ENCODE measurements at places on chromosomes 7 and 10.

- no peak for DNase-seq
Observed at GRCh38 chr10:132332433-132332754, 401 bp downstream of the LRRC27 start.

GRCh38 chr7:143418681-143419458, 10.2 kb upstream of the EPHA1 start:
- no peak for DNase-seq

DNA sequence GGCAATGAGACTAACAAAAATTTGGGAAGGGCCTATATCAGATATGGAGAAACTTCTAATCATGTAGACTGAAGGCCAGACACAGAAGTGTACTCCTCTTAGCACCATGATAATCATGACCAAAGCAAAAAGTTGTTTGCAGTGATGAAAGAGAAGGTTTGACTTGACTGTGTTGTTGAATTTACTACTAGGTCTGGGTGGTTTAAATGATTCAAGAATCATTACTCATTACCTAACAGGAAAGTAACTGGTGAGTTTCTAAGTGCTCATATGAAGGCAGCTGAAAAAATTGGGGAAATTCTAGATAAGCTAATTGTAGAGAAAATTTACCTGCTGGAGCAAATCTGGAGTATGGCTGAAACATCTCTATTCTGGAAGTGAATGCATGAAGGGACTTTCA, 451.5 kb upstream of the SORCS1 start:
- DNase-seq: no peak

GRCh38 chr10:122116331-122116730, 127.4 kb downstream of the TACC2 start:
- DNase-seq: no peak

DNA sequence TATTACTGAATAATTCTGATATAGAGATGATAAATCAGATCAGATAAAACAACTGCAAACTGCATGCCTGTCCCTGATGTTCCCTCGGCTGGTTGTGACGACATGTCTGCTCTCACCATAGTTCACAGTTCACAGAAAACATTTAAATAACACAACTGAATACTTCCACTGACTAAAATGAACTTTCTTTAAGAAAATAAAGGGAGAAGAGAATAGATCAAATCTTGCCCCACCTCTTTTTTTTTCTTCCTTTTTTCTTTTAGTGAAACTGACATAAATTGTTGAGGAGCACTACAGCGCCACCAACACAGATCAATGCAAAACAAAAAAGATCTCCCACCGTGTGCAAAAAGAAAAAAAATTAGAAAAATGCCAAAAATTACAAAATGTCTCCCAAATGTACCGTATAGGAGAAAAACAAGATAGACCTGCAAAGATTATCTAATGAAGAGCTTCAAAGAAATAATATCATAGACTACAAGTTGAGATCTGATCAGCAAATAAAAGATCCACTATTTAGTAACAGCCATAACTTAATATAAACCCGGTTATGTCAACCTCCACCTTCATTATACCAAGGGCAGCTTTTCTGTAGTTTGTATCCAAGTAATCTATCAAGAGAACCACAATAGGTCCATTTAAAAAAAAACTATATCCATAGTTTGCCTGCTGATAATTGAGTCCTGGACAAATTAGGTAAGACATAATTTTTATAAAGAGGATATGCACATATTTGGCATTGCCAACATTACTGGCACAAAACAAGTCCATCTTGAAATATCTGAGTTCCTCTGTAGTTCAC, 30.7 kb upstream of the EPC1 start:
- DNase-seq: peak; percentile 37

DNA sequence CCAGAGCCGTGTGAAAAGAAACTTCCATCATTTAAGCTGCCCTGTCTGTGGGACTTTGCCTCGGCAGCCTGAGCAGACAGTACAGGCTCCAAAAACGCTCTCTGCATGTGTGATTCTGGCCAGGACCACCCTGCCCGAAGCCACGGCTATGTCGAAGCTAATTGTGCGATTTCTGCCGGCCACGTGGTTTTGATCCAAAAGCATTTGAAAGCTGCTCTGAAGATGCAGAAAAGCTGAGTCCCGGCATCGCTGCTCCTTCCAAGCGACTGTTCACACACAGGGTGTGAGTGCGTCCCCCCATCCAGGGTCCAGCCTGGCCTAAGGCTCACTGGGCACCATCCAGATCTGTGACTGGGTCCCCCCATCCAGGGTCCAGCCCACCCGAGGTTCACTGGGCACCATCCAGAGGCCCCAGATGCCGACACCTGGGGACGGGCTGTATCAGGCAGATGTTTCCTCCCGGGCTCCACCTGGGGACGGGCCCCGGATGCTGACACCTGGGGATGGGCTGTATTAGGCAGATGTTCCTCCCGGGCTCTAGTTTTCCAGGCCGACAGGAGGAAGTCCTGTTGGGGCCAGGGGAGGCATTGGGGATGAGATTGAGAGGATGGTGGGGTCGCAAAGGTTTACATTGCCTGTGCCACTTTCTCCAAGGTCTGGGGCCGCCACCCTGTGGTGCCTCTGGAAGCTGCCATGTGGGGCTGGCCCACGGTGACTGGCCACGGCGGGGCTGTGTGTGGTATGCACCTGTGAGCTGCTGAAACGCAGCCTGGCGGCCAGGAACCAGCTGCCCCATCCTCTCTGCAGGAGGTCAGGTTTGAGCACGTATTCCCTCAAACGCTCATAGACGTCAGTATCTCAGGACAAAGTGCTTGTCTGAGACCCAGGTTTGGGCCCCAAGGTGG, 527.4 kb downstream of the DNAJB6 start:
- no peak for DNase-seq

DNA sequence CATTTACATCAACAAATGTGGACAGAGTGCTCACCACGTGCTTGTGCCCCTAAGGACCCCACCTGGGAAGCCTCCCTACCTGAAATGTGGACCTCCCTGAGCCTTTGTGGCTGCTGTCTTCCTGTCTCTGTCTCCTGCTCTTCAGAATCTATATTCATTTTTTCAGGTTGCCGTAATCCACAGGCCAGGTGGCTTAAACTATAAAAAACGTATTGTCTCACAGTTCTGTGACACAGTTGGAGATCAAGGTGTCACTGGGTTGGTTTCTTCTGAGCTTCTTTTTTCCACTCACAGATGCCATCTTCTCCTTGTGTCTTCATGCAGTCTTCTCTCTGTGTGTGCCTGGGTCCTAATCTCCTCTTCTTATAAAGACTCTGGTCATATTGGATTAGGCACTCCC, 5.6 kb upstream of the VSTM4 start:
- no peak for DNase-seq

DNA sequence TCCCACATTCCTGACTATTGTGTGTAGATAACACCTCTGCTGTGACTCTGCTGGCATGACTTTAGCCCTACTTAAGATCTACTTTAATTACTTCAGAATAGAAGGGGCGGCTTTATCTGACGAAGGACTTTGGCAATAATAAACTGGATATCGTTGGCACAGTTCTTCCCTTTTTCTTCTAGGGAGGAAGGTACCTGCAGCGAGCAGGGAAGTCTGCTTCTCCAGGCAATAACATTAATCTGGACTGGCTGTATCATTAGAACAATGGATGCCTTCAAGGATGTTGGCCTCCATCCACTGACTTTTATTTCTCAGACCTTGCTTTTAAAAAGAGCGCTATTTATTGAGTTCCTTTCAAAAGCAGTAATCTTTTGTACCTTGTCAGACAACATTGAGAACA, 172.6 kb upstream of the THSD7A start:
- DNase-seq: no peak

DNA sequence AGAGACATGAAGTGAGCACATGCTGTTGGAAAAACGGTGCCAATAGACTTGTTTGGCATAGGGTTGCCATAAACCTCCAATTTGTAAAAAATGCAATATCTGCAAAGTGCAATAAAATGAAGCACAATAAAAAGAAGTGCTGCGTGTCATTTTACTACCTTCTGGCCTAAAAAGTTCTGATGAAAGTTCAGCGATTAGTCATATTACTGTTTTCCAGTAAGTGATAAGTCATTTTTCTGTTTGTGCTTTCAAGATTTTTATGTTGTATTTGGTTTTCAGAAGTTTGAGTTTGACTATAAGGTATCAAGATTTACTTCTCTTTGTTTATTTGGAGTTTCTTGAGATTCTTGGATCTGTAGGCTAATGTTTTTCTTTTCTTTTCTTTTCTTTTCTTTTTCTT, 16.8 kb downstream of the AOAH start:
- DNase-seq: no peak

GRCh38 chr7:46208635-46209525, 287.8 kb upstream of the IGFBP3 start:
- no peak for DNase-seq

DNA sequence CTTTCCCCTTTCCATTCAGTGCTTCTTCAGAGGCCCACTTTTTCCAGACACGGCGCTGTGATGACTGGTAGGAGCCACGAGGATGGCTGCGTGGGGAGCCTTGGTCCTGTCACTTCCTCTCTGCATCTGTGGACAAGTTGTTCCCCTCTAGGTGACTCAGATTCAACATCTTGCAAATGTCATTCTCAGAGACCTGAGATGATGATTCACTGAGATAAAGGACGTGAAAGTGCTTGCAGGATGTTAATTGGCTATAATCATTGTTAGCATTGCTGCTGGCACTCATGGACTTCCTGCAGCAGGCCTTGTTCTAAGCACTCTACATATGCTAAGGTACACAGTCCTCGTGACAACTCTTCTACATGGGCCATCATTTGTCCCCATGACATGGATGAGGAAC, 489.8 kb upstream of the ZMIZ1 start:
- no peak for DNase-seq

- no peak for DNase-seq
Observed at GRCh38 chr10:29021591-29021990, 267.3 kb upstream of the LYZL1 start.

- no peak for DNase-seq
Observed at GRCh38 chr7:20076835-20077234, 140.3 kb downstream of the MACC1 start.

DNA sequence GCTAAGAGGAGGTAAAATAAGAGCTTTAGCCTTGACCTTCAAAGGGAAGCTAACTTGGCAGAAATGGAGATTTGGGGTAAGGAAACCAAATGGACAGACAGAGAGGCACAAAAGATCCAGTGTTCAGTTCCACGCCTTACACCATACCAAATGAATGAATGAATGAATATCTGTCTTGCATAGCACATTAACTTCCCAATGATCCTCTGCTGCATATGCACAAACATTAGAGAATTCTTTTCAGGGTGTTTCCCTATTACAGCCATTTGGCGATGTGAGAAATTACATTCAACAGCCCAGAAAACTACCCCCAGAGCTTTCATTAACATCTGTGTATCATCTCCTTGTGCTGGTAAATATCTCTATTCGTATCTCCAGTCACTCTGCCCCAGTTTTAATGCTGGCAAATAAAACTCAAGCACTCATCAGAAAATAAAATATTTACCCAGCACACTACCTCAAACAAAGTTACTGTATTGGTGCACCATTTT, 1056.2 kb downstream of the SORCS3 start:
- DNase-seq: no peak

- DNase-seq: no peak
Observed at GRCh38 chr7:2628130-2628482, 3.7 kb upstream of the TTYH3 start.

GRCh38 chr10:58189269-58189668, 78.4 kb downstream of the IPMK start:
- DNase-seq: no peak

DNA sequence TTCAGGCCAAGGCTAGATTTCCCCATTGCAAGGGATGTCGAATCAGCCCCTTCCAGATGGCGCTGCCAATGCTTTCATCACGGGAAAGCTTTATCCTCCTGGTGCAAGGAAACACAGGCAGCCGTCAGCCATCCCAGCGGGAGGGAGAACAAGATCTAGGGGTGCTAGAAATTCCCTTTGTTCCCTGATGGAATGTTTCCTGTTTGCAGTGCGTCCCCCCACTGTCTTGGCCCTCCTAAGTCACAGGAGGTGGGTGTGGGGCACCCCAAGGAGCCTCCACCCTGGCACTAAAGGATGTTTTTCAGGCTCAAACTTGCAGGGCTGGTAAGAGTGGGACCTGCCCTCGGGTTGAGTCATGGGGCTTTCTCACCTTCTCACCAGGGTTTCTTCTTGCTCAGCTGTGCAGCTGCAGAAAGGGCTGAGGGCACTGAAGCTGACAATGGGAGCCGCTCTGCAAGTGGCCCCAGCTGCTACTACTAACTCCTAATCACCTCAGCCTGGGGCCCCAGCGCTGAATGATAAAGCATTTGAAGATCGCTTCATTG, 103.6 kb downstream of the PRPF18 start:
- DNase-seq: no peak

GRCh38 chr7:4789194-4790077, 14.0 kb downstream of the AP5Z1 start:
- peak; percentile 53 for DNase-seq

GRCh38 chr7:115672024-115672423, 358.5 kb downstream of the TFEC start:
- DNase-seq: no peak

GRCh38 chr7:85890244-85890811, 703.5 kb upstream of the SEMA3D start:
- peak; percentile 48 for DNase-seq

GRCh38 chr10:37456456-37456855, 331.1 kb downstream of the ANKRD30A start:
- DNase-seq: no peak

DNA sequence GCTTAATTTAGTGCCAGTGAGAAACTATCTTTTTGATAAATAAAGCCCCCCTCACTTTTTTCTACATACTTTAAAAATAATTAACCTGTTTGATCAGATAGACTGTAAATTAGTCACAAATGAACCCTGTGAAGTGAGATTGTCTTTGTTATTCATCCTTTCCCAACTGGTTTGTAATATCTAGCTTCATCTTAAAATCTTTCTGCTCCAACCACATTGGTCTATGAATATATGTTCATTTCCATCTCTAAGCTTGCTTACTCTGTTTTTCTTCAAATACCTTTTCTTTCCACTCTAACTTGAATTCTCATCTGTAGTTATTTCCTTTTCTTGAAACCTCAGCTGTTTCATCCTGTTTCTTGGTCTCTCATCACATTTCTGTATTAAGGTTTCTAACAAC, 12.1 kb downstream of the MARCHF5 start:
- no peak for DNase-seq

- peak; percentile 100 for DNase-seq
Observed at GRCh38 chr7:1537535-1538412, 7.3 kb downstream of the MAFK start.

DNA sequence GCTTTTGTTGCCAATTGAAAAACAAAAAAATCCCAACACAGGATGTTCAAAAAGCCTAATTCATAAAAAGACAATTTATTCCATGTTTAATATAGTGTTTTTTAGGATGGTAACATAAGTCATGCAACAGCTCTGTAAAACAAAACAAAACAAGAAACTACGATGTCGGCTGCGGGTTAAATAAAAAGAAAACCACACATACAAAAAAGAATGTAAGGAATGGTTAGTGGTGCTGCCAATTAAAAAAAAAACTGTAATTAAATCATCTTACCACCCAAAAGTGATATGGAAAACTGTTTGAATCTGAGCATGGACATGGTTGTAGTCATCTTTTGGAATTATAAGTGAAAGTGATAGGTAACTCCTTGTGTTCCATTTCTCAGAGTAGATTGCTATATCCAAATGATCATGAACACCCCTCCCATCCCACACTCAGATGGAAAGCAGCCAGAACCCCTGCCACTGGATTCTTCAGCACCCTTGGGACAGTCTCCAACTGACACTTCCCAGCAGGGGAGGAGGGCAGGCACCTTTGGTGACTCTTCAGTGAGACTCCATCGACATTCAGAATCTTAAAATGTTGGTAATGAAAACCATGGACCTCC, 14.3 kb upstream of the DAGLB start:
- DNase-seq: no peak

- DNase-seq: no peak
Observed at GRCh38 chr7:40922316-40922670, 780.6 kb downstream of the INHBA start.

Data from SK-N-SH (cell line).